RPMI8226 (cell line): ENCODE measurements at places on chromosomes 2 and 18.

- DNase-seq = no peak
These were observed 217.5 kb downstream of the GLI2 start for GRCh38 chr2:120953066-120953756.

GRCh38 chr2:37618326-37618725, 53.1 kb downstream of the CDC42EP3 start:
- no peak for DNase-seq

DNA sequence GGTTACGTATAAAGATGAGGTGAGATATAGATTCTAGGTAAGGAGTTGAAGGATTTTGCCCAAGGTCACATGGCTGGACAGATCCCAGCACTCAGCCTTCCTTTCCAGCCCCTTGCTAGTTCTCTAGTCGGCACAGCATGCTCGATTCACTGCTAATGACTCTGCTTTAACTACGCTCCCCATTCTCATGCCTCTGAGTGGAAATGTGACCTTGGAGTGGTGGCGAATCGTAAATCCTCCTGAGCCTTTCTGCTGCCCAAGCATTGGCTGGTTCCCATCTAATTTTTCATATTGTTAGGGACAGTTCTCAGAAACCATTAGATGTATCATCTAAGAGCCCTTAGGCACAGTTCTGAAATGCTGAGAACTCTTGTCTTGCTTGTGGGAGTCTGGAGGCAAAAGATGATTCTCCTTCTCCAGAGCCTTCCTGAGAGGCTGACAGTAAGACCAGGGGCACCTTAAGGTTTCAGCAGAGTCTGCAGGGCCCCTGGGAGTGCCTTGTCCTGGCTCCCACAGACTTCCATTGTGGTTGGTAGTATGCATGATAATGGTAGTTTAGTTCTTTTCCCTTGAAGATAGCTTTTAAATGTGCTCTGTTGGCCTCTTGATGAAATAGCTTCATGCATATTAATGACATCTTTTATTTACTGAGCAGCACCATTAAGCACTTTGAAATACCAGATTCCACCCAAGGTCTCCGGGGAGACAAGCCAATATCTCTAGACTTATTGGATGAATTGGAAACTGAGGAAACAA, 377.8 kb upstream of the SLC14A2 start:
- DNase-seq = no peak

- DNase-seq = no peak
These were observed 1.4 kb downstream of the CYRIA start for GRCh38 chr2:16664052-16664731.

GRCh38 chr2:136492901-136493300, 272.4 kb upstream of the THSD7B start:
- DNase-seq = no peak

DNA sequence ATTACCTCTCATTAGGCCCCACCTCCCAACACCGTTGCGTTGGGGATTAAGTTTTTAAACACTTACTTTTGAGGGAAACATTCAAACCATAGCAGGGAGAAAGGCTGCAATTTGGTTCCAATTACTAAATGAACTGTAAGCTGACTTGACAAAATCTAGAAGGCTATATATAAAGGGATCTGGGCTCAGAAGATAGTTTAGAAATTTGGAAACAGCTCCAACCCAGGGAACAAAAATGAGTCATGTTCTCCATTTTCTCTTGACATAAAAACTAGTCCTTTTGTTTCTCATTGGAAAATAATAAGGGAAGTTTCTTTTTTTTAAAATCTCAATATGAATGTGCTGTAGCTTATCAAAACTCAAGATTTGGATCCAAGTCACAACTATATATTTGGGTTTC, 17.5 kb downstream of the MOGAT1 start:
- no peak for DNase-seq
